ENCODE measurements at places on chromosomes 11 and 22.

DNA sequence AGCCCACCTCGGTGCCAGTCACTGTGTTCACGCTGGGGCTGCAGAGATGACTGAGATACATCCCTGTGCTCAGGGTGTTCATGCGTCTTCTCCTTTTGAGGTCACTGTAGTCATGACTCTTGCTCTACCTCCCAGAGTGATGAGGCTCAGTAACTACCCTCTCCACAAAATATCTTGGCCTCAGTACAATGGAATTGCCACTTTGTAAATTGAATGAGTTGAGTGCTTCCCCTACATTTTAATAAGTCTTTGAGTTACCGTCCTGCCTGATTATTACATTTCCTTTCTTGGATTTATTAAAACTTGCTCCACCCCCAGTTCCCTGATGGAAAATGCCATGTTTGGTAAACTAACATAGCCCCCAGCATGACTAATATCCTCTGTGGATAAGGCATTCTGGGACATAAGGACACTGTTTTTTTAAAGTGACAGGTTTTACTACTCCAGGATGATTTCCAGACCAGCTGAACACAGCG is 15.9 kb downstream of the PRSS23 start:
- DNase-seq: no peak

DNA sequence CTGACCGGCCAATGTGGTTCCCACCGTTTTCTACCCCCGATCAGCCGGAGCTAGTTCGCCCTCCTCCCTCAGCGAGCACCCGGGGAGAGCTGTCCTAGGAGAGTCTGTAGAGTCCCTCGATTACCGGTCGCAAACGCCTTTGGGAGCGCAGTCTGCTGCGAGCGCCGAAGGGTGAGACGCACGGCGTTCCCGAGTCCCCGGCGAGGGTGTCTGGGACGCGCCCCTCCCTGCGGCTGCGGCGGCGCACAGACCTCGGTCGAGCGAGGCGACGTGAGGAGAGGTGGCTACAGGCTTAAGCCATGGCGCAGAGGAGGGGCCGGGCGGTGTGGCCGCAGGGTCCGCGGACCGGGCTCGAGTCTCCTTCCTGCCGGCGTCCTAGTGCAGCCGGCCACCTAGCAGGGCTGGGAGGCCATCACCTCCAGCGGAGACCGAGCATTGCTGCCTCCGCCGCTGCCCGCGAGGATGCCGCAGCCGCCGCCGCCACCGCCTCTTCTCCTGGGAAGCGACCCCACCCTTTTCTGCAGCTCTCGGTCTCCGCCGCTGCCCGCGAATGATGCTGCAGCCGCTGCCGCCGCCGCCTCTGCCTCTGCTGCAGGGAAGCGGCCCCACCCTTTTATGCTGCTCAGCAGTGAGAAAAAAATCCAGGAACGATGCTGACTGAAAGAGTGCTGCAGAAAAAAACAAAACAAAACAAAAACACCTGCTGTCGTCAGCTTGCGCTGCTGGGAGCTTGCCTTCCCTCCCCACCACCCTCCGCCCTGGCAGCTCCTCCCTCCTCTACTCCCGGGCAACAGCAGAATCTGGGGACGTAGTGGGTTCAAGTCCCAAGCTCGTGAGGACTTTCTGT is at the start of gene MAP6:
MAP6 (minus strand) TSS at position 588 of the 847 bp plus-strand sequence. CDS start 669 bp downstream, outside the sequence.
- DNase-seq: no peak

DNA sequence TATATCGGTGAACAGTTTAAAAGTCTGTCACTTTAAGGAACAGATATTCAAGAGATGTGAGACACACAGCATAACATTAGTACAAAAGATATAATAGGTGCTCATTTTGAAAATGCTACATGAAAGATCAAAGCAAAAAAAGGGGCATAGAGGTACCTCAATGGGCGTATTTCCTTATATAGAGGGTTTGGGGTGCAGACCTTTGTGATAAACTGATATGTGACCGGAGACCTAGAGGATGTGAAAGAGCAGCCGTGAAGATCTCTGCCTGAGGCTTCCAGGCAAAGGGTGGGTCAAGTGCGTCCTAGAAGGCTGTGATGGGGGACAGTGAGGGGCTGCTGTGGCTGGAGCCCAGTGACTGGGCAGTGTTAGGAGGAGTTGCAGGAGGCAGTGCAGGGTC is 551.4 kb downstream of the ETS1 start:
- DNase-seq: no peak

DNA sequence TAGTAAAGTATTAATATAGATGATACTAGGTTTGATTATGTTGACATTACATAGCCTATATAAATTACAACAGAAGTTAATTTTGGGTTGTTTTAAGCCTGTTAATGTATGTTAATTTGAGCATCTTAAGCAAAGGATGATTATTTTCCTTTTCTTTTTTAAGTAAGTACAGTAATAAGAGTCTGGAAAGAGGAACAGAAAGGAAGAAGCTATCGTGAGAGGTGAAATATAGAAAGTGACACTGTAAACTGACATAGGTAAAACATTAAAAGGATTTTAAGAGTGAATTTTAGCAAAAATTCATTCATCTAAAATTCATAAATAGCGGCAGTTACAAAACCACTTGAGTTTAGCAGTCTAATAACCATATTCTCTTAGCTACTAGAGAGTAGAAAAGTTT is 45.5 kb downstream of the FAR1 start:
- DNase-seq: no peak

- DNase-seq: peak; percentile 69
Observed at GRCh38 chr22:41288245-41288946, 2.4 kb upstream of the RANGAP1 start.

GRCh38 chr11:92053216-92053615 is 171.4 kb upstream of the FAT3 start:
- no peak for DNase-seq

DNA sequence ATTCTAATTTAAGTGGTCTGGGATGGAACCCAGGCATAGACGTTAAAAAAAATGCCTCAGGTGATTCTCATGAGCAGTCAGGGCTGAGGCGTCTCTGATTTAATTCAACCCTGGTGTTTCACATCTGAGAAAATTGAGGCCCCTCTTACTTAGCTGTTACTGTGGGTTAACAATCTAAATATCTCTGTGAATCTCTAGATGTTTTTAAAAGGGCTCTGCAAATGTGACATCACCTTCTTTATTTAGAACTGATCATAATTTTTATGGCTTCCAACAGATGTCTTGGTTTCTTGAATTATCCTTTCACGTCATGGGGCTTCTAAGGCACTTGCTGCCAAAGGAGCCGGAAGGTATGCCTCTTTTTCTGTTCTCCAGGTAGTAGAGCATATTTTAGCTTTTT is 76.1 kb upstream of the LIN7C start:
- no peak for DNase-seq

GRCh38 chr11:60960405-60960804 is 8.4 kb upstream of the SLC15A3 start:
- DNase-seq: no peak

GRCh38 chr22:38793721-38794466 is at the start of gene DNAL4:
Gene DNAL4, minus strand, starts transcription at chr22:38794143. Its CDS starts 11,412 bp downstream, at chr22:38782731.
- DNase-seq: peak; percentile 99

DNA sequence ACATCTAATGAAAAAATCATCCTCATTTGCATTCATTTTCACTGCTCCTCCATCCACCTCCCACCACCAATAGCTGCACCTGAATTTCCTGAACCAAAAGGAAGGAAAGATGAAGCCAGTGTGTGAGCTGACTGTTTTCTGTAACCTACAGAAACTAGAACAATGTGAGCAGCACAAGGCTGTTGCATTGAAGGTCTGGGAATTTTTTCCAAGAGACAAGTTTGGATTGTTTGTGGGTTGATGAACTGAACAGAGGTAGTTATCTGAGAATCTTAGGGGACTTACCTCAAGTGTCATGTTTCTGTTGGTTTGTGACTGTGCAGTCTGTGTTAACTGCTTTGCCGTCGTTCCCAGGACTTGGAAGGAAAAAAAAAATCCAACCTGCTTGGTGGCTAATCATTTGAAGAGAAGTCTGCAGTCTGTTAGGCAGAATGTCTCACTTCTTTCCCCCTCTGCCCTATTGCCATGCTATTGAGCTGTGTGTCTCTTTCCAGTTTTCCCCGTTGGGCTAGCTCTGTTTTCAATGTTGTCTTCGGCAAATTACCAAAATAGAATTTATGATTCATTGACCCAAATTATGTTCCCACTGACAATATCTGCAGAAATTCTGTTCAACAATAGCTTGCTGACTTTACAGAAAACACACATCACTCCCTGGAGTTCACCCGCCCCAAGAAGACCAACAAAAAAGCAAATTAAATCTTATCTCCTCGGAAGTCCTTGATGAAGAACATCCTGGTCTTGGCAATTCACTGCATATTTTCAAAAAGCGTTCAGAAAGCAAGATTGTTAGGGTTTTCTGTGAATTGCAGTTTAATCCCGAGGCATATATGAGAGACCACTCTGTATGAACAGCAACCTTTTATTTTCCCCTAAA is 76.0 kb downstream of the SC5D start:
- DNase-seq: no peak

DNA sequence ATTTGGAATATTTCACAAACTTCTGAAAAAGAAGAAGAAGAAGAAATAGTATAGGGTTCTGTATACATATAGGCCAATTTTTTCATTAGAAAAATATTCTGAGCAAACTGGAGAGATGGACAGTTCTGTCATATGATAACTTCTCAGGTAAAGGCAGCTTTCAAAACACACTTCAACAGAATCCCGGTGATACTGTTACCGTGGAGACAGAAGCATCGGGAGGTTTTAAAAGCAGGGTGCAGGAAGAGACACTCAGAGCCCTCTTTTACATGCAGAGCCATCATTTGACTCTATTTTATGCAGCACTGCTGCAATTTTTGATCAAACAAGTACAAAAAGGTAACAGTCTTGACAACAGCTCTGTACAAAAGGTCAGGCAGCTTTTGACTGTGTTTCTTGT is 1785.4 kb downstream of the LRRC4C start:
- no peak for DNase-seq

All from sigmoid colon (tissue), 7 donors.